Stimulated activated CD4-positive, alpha-beta T cell treated with anti-CD3 and anti-CD28 coated beads, TNF-alpha, amount 100 ng/mL, for 48 hours (primary cell): ENCODE measurements at places on chromosomes 7 and 10.

DNA sequence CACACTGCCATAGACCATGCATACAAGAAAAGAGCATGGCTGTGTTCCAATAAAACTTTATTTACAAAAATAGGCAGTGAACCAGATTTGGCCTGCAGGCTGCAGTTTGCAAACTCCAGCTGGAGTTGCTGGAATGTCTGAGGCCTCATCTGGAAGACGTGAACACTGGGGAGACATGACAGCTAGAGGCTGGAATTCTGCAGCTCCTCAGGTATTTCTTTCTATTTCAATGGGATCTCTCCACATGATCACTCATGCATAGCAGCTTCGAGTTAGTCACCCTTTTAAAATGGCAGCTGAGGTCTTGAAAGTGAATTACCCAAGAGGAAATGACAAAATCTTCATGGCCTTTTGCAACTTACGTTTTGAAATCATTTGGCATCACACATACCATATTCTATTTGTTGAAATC is 52.6 kb upstream of the BET1 start:
- DNase-seq = no peak

- no peak for DNase-seq
These were observed 12.6 kb upstream of the CNOT4 start for GRCh38 chr7:135522509-135522908.

DNA sequence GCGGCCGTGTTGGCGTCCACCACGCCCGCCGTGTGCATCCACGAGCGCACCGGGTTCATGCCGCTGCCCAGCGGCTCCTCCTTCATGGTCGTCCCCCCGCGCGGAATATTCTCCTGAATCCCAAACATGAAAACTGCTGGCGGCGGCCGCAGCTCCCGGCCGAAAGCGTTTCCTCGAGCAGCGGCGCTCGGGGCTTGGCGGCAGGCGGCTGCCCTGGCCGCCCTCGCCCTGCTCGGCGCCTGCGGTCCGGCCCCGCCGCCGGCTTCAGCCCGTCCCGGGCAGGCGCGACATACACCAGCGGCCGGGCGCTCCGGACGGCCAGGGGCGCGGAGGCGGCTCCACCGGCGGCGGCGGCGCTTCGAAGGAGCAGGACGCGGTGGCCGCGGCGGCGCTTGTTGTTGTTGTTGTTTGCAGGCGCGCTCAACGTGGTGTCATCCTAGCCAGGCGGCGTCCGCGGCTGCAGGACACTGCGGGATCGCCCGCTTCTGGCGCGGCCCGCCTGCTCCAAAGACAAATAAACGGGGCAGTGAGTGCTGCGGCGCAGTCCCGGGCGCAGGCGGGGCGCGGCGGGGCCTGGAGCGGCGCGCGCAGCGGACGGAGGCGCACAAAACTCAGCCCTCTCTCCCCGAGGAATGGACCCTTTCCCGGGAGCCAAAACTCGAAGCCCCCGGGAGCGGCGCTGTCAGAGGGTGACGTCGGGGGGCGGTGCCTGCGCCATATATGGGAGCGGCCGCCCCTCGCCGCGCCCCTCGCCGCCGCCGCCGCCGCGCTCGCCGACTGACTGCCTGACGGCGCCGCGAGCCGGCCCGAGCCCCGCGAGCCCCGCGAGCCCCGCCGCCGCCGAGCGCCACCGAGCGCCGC is at the start of gene EBF3:
EBF3 (minus strand) TSS at position 634 of the 861 bp plus-strand sequence; CDS start at position 128, 506 bp downstream.
- DNase-seq = no peak

DNA sequence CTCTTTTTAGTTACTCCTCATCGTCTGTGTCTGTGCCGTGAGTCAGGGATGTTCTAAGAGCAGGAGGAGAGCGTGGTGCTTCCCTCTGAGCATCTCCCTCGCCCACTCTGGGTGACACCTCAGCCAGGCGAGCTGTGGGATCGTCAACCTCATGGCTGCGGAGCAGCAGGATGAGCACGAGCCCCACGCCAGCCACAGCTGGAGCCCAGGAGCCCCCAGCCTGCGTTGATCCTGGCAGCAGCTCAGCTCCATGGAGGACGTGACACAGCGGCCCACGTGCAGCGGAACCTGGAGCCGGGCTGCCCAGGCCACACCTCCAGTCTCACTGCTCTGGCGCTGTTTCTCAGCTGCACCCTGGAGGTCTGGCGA is 512.0 kb downstream of the PTPRN2 start:
- no peak for DNase-seq

DNA sequence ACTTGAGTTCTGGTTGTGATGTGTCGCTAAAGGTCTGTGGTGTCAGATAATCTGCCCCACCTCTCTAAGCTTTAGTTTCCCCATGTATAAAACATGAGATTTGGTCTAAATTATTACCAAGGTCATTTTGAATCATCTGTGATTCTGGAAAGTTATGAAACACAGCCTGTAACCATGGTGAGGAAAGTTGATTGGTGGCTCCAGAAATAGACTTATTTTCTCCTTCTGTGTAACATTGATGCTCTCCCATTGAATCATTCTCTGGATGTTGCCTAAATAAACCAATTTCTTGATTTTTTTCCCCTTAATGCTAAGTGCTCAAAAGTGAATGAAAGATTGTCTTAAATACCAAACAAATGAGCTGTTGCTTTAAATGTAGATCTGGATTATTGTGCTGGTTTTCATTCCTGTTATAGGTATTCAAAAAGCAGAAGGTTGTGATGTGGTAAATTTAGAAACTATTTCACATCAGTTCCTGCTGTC is 30.0 kb upstream of the PCGF5 start:
- DNase-seq = no peak

- DNase-seq = no peak
These were observed 26.6 kb downstream of the ST8SIA6 start for GRCh38 chr10:17427666-17428350.

DNA sequence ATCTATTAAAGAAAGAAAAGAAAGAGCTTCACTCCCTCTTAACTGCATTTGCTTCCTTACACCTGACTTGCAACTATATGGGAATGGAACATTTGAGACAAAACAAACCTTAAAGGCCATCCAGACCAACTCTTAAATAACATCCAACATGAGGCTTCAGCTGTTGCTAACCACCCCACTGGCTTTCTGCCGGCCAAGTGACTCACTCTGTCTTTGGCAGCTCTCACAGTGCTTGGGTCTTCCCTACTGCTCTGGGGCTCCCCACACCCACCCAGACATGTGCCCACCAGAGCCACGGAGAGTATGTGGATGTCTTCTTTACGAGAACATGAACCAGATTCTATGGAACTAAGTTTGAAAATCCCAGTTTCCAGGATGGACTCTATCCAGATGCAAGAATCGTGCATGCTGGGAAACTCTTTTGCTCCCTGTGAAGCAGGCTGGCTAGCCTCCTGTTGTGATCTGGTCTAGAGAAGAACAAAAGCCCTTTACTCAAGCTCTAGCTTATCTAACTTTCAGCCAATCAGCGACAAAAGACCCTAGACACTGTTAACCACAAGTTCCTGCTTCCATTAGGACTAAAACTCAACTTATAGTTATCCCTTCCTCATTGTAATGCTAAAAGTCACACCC is 245.7 kb downstream of the TCERG1L start:
- no peak for DNase-seq

DNA sequence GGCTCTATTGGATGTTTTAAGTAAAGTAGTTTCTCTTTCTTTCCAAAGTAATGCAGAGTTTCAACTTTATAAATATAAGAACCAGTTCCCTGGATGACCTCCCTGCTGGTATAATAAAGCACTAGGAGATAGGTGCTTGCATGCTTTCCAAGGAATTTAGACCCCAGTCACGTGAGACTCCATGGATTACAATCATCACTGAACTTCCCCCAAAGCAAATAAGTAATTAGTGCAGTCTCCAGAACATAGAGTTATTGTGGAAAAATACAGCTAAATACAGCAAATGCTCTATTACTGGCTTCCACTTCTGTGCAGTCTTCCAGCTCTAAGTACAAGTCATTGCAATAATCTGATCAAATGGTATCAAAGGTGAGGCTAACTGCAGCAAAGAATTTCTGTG is 220.2 kb upstream of the STEAP1 start:
- no peak for DNase-seq
